Stimulated activated CD8-positive, alpha-beta memory T cell treated with anti-CD3 and anti-CD28 coated beads, Interleukin-4, amount 100 ng/mL, for 1 hour (primary cell): ENCODE measurements at places on chromosomes 7 and 10.

DNA sequence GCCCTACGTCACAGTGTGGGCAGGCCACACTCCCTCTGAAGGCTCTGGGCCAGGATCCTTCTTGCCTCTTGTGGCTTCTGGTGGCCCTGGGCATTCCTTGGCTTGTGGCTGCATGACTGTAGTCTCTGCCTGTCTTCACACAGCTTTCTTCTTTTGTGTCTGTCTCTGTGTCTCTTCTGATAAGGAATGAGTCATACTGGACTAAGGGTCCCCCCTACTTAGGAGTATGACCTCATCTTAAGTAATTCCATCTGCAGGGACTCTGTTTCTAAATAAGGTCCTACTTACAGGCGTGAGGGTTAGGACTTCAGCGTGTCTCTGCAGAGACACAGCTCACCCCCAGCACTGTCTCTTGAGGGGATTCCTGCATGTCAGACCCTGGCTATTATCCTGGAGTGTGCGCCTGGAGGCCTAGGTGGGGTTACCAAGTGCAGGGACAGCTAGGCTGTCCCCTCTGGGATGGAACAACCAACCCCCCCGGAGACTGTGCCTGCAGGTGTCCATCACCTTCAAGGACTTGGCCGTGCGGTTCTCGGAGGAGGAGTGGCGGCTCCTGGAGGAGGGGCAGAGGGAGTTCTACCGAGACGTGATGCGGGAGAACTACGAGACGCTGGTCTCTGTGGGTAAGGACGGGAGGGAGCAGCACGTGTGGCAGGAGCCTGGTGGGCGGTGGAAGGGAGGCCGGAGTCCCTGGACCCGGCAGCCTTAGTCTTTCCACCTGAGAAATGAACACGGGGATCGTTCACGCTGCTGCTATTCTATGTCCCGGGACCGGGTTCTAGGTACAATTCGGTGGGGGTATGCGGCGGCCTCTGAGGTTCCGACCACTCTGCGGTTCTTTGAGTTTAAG lies 54.1 kb downstream of the ZNF467 start:
- no peak for DNase-seq

DNA sequence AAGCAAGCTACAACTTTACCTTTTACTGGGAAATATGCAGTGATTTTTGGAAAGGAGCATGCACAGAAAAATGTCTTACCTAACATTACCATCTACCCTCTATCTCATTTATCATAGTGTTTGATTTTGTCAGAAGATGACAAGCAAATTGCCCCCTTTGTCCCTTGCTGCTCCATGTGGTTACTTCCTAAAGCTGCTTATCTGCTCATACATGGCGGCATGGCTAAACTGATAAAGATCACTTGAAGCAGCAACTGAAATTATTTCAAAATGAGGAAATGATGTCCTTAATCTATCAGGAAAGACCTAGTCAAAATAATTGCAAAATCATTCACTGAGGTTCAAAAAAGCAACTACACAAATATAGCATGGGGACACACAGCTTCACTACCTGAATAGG lies 1198.5 kb upstream of the SORCS1 start:
- no peak for DNase-seq

GRCh38 chr10:93131986-93132385 lies 58.3 kb downstream of the CYP26A1 start:
- DNase-seq: no peak

DNA sequence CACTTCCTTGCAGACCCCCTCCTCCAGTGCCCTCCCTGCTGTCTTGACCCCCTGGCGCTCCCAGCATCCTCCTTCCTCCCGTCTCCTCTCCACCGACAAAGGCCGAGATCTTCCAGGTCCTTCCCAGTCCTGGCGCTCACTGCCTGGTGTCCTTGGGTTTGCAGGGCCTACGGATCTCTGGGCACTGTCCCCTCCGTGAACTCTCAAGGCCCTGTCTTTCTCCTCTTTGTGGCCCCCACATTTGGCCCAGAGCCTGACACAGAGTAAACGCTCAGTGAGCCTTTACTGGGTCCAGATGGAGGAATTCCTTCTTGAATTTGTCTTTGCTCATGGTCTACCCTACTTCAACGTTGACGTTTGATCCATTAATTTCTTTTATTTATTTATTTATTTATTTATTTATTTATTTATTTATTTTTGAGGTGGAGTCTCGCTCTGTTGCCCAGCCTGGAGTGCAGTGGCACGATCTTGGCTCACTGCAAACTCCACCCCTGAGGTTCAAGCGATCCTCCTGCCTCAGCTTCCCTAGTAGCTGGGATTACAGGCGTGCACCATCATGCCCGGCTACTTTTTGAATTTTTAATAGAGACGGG lies 29.7 kb downstream of the TMEM270 start:
- no peak for DNase-seq

DNA sequence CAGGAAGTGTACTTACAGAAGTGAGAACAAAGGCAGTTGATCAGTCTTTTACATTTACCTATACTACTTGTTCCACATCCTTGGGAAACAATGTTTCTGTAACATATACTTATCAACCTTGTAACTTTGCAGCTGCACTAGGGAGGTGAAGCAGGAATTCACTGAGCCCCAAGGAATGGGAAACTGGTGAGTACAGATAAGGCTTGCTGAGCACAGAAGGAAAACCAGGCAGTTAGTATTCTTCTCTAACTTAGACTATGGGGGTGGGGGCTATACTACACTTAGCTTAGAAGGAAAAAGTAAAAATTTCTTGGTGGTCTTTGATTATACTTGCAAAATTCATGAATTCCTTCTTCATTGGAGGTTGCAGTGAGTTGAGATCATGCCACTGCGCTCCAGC lies 6.9 kb upstream of the ZNF33A start:
- no peak for DNase-seq

GRCh38 chr10:63376560-63377304 lies 89.0 kb downstream of the JMJD1C start:
- DNase-seq: no peak

- DNase-seq: no peak
These were observed 126.0 kb upstream of the WNT16 start for GRCh38 chr7:121202834-121203233.

DNA sequence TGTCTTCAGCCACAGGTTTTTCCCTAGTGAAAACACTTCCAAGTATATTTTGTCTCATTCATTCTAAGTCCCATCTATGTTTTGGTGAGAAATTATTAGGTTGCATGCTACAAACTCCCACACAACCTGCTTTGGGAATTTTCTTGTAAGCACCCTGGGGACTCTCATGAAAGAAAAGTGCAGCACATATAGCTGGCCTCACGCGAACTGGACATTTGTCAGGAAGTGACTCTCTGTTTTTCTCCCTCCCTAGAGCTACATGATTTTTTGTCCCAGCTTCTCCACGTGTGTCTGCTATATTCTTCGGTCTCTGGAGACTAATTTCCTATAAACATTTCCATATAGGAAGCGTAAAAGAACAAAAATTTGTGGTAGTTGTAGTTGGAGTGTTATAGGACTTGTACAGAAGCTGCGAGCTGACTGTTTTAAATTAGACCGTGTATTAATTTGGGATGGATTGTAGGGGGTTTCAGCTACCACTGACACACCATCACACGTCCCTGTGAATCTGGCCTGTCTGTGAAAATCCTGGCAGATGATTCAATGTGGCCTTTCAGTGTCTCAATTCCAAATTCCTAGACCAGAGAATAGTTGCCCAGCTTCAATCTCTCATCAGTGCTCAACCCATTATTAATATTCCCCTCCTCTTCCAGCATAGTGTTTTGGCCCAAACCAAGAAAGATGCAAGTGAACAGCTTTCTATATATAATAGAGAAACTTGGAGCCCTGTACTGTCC lies 40.2 kb downstream of the ARL4A start:
- DNase-seq: no peak

DNA sequence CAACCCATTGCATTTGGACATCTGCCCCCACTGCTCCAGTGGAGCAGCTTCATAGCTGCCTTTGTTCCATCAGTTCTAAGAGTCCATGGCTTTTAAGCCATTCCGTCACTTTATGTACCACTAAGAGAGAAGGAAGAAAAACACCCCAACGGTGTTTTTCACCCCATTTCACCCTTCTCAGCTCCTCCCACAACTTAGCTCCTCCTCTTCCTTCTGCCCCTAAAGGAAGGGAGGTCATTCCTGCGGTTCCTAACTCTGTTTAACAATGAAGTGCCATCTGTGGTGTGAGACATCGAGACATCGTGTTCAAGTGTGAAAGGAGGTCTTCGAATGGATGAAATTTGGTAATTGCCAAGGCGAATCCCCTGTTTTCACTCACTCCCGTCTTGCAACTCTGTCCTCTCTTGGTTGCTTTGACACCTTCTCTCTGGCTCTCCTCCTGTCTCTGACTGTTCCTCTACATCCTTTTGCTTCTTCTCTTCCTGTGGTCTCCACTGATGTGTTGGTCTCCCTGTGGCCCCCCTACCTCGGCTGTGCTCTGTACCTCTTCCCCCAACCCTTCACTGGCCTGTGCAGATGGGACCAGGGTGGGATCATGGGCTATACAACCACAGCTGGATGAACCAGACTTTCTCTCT lies 23.0 kb downstream of the SMKR1 start:
- no peak for DNase-seq

DNA sequence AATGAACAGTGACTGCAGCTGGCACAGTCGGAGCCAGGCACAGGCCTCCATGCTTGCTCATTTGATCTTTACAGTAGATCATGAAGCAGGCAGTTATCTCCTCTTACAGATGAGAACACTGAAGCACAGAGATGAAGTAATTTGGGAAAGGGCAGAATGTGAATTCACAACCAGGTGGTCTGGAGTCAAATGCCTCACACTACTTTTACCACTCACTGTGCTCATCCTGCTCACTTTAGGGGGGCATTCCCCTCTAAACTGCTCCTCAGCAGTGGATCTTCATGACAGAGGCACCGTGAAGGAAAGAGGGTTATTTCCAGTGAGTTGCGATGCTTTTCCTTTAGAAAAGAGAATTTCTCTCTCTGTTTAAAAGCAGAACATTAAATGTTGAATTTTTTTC lies 15.1 kb downstream of the SNX10 start:
- no peak for DNase-seq

DNA sequence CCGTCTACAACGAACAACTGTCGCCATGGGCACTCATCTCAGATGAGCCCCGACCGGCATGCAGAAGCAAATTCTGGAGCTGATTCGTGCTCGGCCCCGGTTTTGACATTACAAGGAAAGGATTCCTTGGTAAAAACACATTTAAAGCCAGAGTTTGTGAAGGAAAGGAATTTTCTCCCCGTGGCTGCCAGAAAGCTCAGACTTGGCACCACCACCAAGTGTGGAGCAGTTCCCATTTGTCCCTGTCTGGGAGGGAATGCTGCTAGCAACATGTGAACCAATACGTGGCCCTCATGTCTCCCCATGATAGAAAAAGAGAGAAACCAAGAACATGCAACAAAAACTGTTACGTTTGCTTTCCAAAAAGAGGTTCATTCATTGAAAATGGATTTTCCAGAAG lies 55.2 kb upstream of the DDC start:
- no peak for DNase-seq

DNA sequence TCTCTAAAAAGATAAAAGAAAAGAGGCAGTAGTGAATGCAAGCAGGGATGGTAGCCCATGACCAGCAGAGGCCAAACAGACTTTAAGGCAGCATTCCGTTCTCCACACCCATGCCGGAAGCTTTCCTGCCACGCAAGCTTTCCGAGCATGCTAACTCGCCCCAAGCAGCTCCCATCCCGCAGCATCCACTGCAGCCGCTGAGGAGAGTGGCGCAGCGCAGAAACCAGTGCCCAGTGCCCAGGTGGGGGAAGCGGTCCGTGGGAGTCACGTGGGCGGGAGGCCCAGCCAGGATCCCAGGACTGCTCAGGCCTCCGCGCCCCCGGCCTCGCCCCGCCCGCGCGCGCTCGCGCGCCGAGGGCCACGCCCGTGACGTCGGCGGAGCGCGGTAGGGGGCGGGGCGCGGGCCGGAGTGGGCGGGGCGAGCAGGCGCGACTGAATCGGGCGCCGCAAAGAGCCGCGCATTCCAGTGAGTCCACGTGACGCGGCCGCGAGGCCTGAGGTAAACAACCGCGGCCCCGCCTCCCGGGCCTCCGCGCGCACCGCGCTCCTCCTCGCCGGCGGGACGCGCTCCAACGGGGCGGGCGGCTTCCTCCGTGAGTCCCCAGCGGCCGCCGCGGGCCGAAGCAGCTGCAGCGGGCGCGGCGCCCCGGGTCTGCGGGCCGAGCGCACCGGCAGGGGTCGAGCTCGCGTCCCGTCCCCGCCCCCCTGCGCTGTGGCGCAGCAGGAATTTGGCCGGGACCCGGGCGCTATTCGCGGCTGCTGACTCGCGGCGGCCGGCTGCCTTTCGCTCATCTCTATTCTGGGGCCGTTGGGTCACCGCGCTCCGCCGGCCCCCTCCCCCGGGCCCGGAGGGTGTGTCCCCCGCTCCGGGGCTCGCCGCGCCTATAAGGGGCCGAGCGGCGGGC lies at the start of gene OTUD1:
Gene OTUD1 (plus strand): TSS at position 529 of the 905 bp plus-strand sequence. CDS start 383 bp downstream, outside the sequence.
- peak; percentile 80 for DNase-seq

GRCh38 chr7:22640269-22640668 lies 86.7 kb upstream of the IL6 start:
- no peak for DNase-seq

GRCh38 chr10:36023939-36024338 lies 381.8 kb upstream of the FZD8 start:
- DNase-seq: no peak

DNA sequence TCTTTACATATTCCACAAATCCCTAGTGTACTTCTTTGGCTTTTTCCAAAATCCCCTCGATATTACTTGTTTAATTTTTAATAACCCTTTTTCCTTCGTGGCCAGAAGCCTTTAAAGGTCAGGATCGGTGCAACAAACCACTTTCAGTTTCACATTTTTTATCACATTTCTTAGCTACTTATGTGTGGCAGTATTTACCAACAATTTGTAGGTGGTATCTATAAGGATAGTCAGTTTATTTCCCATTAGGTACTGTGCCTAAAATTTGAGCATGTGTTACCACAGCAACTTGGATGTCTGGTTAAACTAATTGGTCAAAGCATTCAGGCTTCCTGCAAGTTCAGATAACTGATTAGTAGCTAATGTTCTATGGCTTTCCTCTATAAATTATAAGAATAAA lies 104.9 kb downstream of the CDK14 start:
- no peak for DNase-seq

DNA sequence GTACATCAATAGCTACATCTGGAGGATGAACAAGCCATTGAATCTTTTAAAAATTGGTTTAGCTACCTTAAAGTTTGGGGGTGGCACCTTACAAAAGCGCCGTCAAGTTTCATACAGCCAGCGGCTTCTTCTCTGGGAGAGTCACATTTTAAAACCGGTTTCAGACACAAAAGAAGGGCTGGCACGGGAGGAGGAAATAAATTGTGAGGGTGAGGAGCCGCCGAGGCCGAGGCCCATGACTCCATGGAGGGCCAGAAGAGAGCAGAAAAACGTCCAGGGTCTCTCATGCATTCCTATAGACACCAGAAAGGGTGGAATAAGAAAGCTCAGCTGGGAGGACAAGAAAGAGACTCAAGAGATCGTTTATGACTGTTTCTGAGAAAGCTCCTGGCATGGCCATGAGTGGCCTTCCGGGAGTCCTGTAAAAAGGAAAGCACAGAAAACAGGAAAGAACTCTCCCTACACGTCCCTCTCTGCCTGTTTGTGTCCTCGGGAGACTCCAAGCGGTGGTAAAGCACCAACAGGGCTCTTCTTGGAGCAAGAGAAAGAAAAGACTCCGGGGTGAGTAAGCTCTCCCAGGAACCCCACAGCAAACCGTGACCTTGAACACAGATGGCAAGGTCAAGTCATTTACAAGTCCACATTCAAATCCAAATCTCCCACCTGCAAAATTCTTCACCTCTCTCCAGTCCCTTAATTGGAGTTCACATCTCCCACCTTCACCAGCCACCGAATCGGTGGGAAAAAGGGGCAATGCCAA lies 1.8 kb downstream of the FRAT2 start:
- DNase-seq: no peak

GRCh38 chr10:34049469-34049868 lies 715.0 kb upstream of the NRP1 start:
- DNase-seq: no peak
